Calu3 (cell line): ENCODE measurements at places on chromosomes 4 and X.

DNA sequence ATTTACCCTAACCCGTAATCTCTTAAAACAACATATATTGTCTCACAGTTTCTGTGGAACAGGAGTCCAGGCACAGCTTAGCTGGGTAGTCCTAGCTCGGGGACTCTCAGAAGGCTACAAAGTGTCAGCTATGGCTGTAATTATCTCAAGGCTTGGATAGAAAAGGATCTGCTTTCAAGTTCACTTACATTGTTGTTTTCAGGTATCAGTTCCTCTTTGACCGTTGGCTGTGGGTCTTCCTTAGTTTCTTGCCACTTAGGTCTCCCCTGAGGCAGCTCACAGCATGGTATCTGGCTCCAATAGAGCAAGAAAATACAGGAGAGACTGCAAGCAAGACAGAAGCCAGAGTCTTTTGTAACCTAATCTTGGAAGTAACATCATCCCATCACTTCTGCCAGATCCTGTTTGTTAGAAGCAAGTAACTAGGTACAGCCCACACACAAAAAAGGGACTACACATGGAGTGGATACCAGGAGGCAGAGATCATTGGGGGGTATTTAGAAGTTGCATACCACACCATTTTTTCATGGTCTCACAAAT is 137.0 kb downstream of the MAGEB5 start:
- DNase-seq: no peak
- no peaks in the 10 kb centered on the region for H3K36me3 ChIP-seq
- H3K4me1 ChIP-seq: no peaks in the 10 kb centered on the region
- no peaks in the 10 kb centered on the region for H3K27me3 ChIP-seq

GRCh38 chr4:52038103-52038912 is at the start of gene SGCB:
TSS of gene SGCB (minus strand) at chr4:52038299. CDS start at chr4:52038259, 40 bp downstream.
- H3K27me3 ChIP-seq: peaks cover 26% of the 10 kb centered on the region
- DNase-seq: peak; percentile 57
- H3K27ac ChIP-seq: peak within 1 kb of the TSS; percentile 63
- peaks cover 18% of the 10 kb centered on the region for H3K4me1 ChIP-seq

DNA sequence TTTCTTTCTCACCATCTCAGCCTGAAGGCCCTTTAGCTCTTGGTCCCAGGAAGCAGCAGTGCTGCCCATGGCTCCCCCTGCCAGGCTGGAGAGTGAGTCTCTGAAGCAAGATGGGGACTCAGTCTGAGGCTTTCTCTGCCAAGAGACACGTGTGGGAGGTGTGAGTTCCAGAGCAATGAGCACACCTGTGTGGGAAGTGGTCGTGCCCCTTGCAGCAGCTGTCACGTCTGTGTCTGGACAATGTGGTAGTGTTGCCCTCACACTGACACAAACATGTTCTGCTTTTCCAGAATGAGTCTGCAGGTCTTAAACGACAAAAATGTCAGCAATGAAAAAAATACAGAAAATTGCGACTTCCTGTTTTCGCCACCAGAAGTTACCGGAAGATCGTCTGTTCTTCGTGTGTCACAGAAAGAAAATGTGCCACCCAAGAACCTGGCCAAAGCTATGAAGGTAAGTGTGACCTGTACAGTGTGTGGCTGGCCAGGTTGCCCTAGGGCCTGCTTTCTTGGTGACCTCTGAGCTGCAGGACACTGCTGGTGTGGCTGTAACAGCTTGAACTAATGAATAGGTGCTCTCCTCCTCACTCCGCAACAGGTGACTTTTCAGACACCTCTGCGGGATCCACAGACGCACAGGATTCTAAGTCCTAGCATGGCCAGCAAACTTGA is 1.9 kb downstream of the TACC3 start:
- no peaks in the 10 kb centered on the region for H3K27me3 ChIP-seq
- DNase-seq: no peak
- peaks cover 85% of the 10 kb centered on the region for H3K36me3 ChIP-seq
- peak overlapping the region; percentile 91 for H3K27ac ChIP-seq
- H3K4me1 ChIP-seq: peaks cover 41% of the 10 kb centered on the region

- H3K36me3 ChIP-seq: no peaks in the 10 kb centered on the region
- DNase-seq: no peak
- no peak overlapping the region for H3K4me3 ChIP-seq
- H3K27ac ChIP-seq: no peak overlapping the region
- H3K27me3 ChIP-seq: no peaks in the 10 kb centered on the region
Measured at GRCh38 chr4:165600959-165601683, 222.3 kb downstream of the CPE start.

GRCh38 chr4:38266616-38267015 is 306.4 kb downstream of the PTTG2 start:
- no peak for DNase-seq
- no peaks in the 10 kb centered on the region for H3K36me3 ChIP-seq
- H3K27ac ChIP-seq: no peak overlapping the region
- no peaks in the 10 kb centered on the region for H3K4me1 ChIP-seq
- no peaks in the 10 kb centered on the region for H3K27me3 ChIP-seq

DNA sequence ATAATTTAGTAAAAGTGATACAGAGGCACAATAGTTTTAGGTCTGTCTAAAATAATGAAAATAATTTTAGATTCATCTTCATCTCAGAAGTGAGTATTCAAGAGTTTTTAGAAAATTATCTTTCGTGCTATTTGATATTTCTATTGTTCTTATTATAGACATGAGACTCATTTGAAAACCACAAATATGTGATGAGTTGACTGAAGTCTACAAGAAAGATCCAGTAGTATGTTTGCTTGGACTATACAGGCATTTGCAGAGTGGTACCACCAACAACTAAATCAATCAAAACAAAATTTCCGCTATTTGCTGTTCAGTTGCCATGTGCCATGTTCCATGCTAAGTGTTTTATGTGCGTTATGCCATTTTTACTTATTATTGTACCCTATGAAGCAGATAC is 1318.5 kb downstream of the STIM2 start:
- no peak for DNase-seq
- no peaks in the 10 kb centered on the region for H3K4me1 ChIP-seq
- H3K4me3 ChIP-seq: no peak overlapping the region
- H3K27me3 ChIP-seq: no peaks in the 10 kb centered on the region
- H3K36me3 ChIP-seq: no peaks in the 10 kb centered on the region

DNA sequence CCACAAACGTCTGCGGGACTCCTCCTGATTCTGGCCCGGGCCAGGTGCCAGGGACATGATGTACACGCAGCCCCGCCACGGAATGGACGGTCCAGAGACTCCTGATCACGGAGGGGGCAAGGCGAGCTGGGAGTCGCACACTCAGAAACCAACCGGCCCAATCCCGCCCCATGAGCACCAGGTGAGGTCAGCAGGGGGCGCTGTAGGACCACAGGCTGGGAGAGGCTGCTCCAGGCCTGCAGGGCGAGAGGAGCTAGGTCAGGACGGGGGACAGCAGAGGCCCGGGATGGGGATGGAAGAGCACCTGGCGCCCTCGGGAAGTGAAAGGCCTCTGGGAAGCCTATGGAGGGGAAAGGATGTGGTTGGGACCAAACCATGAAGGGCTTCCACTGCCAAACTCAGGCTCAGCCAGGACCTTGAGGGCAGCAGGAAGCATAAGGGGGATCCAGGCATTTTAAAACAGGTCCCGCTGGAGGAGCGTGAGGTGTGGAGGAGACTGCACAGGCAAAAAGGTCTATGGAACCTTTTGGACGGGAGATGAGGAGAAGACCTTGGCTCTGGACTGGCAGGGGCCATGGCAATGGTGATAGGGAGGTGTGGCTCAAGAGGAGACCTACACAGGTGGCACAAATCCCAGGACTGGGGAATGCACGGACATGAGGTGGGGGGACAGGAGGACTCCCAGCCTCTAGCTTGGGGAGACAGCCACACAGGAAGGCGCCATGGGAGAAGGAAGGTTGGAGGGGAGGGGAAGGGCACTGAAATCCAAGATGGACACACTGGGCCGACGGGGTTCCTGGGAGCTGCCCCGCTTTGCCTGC is 79.2 kb downstream of the MTMR1 start:
- H3K27ac ChIP-seq: no peak overlapping the region
- H3K4me1 ChIP-seq: no peaks in the 10 kb centered on the region
- no peaks in the 10 kb centered on the region for H3K27me3 ChIP-seq
- H3K4me3 ChIP-seq: no peak overlapping the region
- peak; percentile 85 for DNase-seq
- peaks cover 5% of the 10 kb centered on the region for H3K36me3 ChIP-seq

DNA sequence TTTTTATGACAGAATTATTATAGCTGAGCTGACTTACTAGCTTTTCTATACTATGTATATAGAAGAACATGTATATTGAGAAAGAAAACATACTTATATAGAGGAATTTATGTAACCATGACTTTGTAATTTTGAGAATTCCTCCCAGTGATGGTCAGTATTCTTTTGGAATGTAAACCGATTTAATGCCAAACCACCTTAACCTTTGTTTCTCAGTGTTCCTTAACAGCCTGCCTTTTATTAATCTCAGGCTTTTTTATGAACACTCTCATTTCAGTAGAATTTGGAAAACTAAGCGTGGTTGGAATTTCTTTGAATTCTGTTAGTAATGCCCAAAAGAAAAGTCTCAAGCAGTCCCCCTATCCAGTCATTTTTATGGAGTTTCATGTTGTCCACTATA is 47.0 kb downstream of the MOSPD2 start:
- H3K36me3 ChIP-seq: peaks cover 4% of the 10 kb centered on the region
- no peaks in the 10 kb centered on the region for H3K4me1 ChIP-seq
- no peak for DNase-seq
- no peaks in the 10 kb centered on the region for H3K27me3 ChIP-seq
- no peak overlapping the region for H3K4me3 ChIP-seq

GRCh38 chrX:29992083-29992482 is 223.3 kb upstream of the MAGEB2 start:
- H3K36me3 ChIP-seq: no peaks in the 10 kb centered on the region
- no peak overlapping the region for H3K4me3 ChIP-seq
- H3K27ac ChIP-seq: no peak overlapping the region

GRCh38 chr4:26896636-26897035 is 36.0 kb downstream of the STIM2 start:
- DNase-seq: no peak
- no peak overlapping the region for H3K4me3 ChIP-seq
- no peak overlapping the region for H3K27ac ChIP-seq
- no peaks in the 10 kb centered on the region for H3K27me3 ChIP-seq

DNA sequence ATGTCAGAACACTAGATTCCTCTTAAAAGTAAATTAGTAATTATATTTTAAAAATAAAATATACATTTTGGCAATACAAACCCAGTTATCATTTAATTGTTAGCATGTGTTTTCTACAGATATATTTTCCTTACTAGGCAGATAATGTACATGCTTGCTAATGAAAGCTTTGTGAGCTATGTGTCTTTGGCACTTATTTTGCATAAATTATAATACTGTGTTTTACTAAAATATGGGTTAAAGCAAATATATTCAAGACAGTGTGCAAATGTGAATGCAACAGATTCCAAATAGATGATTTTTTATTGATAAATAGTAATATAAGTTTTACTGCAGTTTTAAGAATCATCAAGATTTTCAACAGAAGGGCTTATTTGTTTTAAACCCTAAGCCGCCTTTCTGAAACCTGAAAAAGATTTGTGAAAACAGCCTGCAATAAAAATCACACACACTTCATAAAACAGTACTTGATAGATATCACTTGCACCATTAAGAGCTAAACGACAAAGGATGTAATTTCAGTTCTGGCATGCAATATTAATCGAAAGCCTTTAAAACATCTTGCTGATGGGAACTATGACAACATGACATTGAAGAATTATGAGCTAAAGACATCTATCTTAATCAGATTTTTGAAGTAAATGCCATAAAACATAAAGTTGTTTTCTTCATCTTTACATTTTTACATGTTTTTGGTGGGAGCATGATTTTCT is 333.3 kb downstream of the DCTD start:
- no peaks in the 10 kb centered on the region for H3K27me3 ChIP-seq
- H3K27ac ChIP-seq: no peak overlapping the region
- no peaks in the 10 kb centered on the region for H3K4me1 ChIP-seq
- H3K4me3 ChIP-seq: no peak overlapping the region
- H3K36me3 ChIP-seq: no peaks in the 10 kb centered on the region

DNA sequence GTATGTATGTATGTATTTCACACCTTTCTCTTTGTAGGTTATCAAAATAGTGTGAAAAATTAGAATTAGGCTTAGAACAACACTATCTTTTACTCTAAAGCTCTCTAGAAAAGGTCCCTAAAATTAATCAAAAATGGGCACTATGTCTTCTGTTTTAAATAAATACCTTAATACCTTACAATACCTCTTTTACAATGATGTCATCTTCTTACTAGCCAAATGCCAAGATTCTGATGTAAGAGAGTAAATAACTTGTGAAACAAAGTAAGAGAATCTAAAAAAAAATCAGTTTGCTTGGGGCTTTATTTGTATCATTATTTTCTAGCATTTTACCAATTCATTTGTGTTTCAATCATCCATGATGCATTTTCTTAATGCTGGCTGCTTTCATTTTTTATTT is 402.2 kb upstream of the MAGEB2 start:
- H3K27me3 ChIP-seq: no peaks in the 10 kb centered on the region
- H3K27ac ChIP-seq: no peak overlapping the region
- H3K4me1 ChIP-seq: no peaks in the 10 kb centered on the region
- H3K4me3 ChIP-seq: no peak overlapping the region

DNA sequence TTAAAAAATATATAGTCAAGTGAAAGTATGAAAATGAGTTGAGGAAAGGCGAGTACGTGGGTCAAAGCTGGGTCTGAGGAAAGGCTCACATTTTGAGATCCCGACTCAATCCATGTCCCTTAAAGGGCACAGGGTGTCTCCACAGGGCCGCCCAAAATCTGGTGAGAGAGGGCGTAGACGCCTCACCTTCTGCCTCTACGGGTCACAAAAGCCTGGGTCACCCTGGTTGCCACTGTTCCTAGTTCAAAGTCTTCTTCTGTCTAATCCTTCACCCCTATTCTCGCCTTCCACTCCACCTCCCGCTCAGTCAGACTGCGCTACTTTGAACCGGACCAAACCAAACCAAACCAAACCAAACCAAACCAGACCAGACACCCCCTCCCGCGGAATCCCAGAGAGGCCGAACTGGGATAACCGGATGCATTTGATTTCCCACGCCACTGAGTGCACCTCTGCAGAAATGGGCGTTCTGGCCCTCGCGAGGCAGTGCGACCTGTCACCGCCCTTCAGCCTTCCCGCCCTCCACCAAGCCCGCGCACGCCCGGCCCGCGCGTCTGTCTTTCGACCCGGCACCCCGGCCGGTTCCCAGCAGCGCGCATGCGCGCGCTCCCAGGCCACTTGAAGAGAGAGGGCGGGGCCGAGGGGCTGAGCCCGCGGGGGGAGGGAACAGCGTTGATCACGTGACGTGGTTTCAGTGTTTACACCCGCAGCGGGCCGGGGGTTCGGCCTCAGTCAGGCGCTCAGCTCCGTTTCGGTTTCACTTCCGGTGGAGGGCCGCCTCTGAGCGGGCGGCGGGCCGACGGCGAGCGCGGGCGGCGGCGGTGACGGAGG is at the start of gene FMR1:
FMR1 (plus strand) TSS at position 728 of the 831 bp plus-strand sequence. CDS start 261 bp downstream, outside the sequence.
- H3K27me3 ChIP-seq: no peaks in the 10 kb centered on the region
- peak within 1 kb of the TSS; percentile 94 for H3K27ac ChIP-seq
- H3K36me3 ChIP-seq: peaks cover 26% of the 10 kb centered on the region

DNA sequence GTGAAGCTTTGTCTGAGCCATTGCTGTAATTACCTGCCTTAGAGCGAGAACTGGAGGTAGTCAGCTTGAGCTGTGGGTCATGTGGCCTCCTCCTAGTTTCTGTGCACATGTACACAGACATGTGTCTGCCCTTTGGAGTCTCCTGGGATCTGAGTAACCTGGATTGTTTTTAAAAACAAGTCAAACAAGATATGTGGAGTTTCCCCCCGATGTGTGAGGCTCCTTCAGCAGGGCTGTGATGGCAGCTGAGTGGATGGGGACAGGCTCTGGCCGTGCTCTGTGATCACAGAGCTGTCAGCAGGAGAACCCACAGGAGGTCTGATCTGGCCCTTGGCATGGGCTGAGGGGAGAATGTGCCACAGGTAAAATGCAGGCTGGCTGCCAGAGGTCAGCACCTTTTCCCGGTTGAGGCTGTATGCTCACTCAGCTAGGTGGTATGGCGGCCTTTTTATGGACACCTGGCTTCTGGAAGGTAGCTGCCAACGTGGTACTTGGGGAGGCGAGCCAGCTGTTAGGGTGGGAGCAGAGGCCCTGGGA is 38.4 kb downstream of the NOP14 start:
- H3K36me3 ChIP-seq: peaks cover 16% of the 10 kb centered on the region
- no peaks in the 10 kb centered on the region for H3K27me3 ChIP-seq
- H3K4me3 ChIP-seq: no peak overlapping the region
- H3K27ac ChIP-seq: no peak overlapping the region
